ENCODE measurements at places on chromosomes 11 and 22. TPM values are rescaled to one million over a fixed set of nuclear protein-coding genes. Genes with fewer than 3 reads are reported as not detected.

Gene CNIH2
- 0.48 TPM for total RNA-seq

Gene OR2AG1
- not detected for total RNA-seq

DNA sequence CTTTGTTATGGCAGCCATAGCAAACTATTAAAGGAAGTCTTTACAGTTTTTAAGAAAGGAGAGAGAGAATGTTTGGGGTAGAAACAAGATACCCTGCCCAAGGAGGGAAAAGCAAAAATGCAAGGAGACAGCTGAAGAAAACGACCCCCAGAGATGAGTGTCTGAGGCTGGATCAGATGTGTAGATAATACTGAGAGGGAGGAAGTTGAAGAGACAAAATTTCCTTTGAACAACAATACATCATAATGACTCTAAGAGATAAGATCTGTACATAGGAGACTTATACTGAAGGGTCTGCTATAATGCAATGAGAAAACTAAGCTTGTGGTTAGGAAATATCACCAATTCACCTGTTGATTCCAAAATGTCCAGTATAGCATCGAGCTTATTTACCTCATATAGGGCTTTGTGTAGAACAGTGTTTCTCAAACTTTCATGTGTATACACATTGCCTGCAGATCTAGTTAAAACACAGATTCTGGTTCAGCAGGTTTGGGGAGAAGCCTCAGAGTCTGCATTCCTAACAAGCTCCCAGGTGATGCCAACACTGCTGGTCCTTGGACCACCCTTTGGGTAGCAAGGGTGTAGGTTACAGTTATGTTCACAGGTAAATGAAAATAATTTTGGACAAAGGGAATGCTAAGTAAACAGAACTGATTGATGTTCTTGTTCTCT lies 5.8 kb upstream of the CEP295 start:
- DNase-seq, result no peak

GRCh38 chr11:64263021-64263946 lies 12.0 kb downstream of the PLCB3 start:
- no peak for DNase-seq

Gene FADS2
- 35.8 TPM for total RNA-seq

- no peak for DNase-seq
Measured at GRCh38 chr11:93817426-93818348, 32.7 kb downstream of the VSTM5 start.

DNA sequence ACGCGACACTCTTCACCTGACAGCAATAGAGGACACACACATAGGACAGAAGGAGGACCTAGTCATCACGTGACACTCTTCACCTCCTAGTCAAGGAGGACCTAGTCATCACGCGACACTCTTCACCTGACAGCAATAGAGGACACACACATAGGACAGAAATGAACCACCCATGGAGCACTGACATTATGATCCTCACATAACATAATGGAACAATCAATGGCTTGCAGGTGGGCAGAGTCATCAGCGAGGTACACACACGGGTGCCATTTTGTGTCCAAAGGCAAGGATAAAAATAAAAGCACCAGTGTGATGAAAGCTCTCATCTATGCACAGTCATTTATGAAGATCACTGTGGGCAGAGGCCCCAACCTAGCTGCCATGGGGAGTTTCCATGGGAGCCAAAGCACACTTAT lies 354.7 kb downstream of the LARGE1 start:
- DNase-seq, result no peak

GRCh38 chr11:84234011-84234410 lies 947.8 kb upstream of the CCDC90B start:
- no peak for DNase-seq

Gene HTR3A
- not detected for total RNA-seq

Gene EMID1
- 4.6 TPM for total RNA-seq

Gene RFPL2
- 0.29 TPM for total RNA-seq

Gene OR8H3
- total RNA-seq, result not detected

GRCh38 chr11:60265373-60266214 lies 14.9 kb upstream of the MS4A4A start:
- DNase-seq, result no peak

DNA sequence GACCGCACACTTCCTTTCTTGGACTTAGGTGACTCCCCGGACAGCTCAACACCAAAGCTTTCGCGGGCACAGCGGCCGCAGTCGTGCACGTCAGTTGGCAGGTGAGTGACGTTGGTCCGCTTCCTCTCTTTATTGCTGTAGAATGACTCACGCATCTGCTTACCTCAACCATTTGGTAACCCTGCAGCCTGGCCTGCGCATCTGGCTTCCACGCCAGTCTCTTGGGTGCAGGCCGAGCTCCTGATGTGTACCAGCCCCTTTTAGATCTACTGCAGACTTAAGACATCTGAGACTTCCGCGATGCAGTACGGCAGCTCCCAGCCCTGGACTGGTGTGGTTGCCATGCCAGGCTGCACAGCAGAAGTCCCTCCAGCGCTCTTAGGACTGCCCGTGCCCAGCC lies 12.4 kb upstream of the TRMU start:
- DNase-seq, result no peak

- no peak for DNase-seq
Measured at GRCh38 chr22:23913306-23913660, 19.1 kb downstream of the MIF start.

Gene BTBD18
- not detected for total RNA-seq

- DNase-seq, result no peak
Measured at GRCh38 chr11:2458321-2458720, 13.5 kb downstream of the KCNQ1 start.

- DNase-seq, result no peak
Measured at GRCh38 chr11:64078284-64078683, 42.6 kb downstream of the FLRT1 start.

- DNase-seq, result no peak
Measured at GRCh38 chr11:95571718-95572260, 217.8 kb downstream of the FAM76B start.
